ENCODE measurements at places on chromosomes 2 and 18.

DNA sequence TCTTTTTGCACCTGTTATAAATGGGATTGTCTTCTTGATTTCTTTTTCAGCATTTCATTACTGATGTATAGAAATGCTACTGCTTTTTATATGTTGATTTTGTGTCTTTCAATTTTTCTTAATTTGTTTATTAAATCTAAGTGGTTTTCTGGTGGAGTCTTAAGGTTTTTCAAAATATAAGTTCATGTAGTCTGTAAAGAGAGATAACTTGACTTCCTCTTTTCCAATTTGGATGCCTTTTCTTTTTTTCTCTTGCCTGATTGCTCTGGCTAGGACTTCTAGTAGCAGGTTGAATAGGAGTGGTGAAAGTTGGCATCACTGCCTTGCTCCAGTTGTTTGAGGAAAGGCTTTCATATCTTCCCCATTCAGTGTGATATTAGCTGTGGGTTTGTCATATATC is 28.6 kb upstream of the GALNT5 start:
- DNase-seq = no peak

- no peak for DNase-seq
Observed at GRCh38 chr18:61360404-61361383, 27.5 kb downstream of the CDH20 start.

DNA sequence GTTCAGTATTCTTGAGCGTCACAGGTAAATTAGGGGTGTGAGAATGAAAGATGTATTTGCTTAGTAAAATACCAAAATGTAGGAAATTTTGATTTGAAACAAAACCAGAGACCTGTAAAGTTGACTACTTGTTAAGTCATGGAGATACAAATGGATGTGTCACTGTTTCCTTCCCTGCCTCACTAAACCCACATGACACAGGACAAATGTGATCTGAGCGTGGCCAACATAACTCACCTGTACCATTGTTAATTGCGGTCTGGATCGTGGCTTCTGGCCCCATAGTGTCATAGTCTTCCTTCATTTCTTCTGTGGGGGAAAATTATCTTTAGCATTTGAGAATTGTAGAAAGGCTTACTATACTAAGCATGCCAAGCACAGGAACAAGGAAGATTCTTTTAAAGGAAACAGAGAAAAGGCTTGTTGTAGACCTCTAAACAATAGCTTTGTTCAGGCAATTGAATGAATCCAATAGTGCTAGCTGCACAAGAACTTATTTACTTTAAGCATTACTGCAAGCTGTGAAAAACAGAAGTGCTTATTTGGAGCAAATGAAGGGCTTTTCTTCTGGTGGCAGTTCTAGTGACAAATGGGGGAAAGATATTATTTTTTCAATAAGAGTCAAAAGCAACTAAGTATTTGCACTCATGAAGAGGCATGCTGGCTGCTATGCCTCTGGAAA is 95.2 kb downstream of the ZEB2 start:
- no peak for DNase-seq

DNA sequence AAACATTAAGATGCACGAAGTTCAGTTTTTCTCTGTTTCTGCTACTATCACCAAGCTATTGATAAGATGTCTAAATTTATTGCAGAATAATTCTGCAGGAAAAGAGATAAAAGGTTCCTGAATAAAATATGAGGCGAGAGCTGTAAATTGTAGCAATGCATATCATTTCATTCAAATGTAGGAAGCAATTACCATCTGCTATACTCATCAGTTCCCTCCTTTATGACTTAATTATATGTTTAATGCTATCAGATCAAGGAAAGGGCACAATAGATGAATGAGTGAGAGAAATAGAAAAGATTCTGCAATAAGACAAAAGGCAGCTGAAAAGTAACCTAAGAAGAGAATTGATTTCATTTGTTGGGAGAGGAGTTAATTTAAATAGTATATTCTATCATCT is 108.2 kb upstream of the GALNT5 start:
- DNase-seq = no peak

DNA sequence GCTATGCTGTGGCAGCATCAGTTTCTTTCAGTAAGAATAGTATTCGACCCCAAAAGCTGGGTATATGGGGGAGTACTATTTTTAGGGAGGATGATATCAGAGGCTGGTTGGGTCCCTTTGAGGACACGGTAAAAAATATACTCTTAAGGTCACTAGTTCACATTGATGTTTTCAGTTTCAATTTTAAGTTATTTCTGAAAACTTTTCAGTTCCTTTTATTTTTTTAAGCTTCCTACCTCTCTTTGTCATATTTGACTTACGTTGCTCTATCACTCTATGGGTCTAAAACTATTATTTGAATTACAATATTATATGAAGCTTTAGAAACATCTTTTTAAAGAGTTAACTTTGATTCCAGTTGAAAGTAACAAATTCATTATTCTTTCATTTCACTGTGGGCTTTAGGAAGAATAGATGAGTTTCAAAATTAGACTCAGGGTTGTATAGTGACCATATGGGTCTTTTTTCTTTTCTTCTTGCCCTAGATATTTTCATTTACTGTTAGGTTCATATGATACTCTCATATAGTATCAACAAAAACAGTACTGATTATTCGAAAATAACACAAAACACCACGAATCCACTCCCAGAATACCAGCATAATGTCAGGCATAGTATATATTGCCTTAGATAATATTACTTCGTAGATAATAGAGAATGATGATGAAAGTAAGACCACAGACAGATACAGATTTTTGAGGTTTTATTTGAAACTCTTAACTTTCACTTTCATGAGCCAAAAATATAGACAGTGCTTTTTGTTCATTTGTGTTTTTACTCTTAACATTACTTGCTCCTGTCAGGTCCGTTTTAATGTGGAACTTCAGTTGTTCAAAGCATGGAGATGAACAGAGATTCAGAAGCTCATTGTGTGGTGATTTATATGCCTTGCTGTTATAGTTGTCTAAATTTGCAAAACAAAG is 9.8 kb downstream of the RMDN2 start:
- no peak for DNase-seq

GRCh38 chr2:155035308-155035707 is 336.8 kb downstream of the KCNJ3 start:
- DNase-seq = peak; percentile 26

DNA sequence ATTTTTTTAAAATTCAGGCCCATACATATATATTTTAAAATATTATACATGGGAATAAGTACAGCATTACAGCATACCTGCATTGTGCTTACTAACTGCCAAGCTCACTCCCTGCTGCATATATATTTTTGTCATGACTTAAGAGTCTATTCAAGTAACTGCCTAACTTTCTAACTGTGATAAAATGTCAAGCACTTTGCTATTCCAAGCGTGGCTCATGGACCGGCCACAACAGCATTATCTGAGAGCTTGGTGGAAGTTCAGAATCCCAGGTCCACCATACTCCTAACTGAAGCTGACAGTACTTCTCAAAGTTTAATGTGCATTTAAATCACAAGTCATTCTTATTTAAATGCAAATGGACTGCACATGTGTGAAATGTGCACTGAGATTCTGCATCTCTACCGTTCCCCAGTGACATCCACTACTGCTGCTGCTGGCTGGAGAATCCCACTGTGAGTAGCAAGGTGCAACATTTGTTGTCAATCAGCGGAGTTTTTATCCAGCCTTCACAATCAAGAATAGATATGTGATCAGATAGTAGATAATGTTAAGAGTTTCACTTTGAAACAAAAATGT is 79.1 kb downstream of the DYM start:
- no peak for DNase-seq

- no peak for DNase-seq
Observed at GRCh38 chr2:28413899-28414295, 21.2 kb downstream of the FOSL2 start.

GRCh38 chr2:57862727-57863126 is 183.9 kb upstream of the VRK2 start:
- DNase-seq = no peak

- no peak for DNase-seq
Observed at GRCh38 chr2:41859615-41860514, 188.0 kb upstream of the PKDCC start.

- DNase-seq = no peak
Observed at GRCh38 chr18:77131100-77131651, 1.4 kb downstream of the MBP start.

- no peak for DNase-seq
Observed at GRCh38 chr2:215436705-215437565, 1.1 kb upstream of the FN1 start.

- no peak for DNase-seq
Observed at GRCh38 chr2:176067589-176068418, 16.0 kb downstream of the EVX2 start.

DNA sequence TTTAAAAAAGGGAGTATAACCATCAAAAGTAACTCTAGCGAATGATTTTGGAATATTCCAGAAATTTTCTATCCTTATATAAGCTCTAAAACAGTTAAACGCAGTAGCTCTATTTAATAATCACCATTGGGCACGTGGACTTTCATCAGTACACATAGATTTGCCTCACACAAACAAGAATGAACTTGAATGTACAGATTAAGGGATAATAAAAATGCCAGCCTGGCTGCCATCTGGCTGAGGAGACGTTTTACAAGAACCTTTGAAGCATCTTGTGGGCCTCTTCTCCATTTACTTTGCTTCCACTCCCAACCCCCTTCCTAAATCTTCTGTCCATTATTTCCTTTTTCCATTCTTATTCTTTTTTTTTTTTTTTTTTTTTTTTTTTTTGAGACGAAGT is 47.2 kb downstream of the AGAP1 start:
- no peak for DNase-seq

DNA sequence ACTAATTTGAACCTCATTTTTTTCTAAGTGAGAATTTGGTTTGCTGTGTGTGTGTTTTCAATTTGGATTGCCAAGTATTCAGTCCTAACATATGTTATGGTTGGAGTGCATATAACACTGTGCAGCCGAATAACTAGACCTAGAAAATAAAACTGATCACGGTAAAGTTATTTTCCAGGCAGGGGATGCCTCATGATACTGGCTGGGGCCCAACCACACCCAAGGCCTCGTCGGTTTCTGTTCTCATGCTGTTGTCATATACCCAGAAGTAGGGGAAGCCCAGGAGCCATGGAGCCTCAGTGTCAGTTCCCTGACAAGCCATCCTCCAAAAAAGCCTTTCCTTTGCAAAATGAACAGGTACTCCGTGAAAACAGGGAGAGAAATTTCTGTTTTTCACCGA is 160.2 kb downstream of the GBX2 start:
- DNase-seq = no peak

- DNase-seq = no peak
Observed at GRCh38 chr2:217790195-217790594, 212.6 kb downstream of the TNS1 start.

Data from NCI-H1694 (cell line).